ENCODE measurements at places on chromosomes 1 and 21.

- no peak for DNase-seq
Measured at GRCh38 chr1:172040466-172040865, 199.2 kb downstream of the DNM3 start.

- DNase-seq, result no peak
Measured at GRCh38 chr1:48236716-48237470, 14.4 kb downstream of the SLC5A9 start.

DNA sequence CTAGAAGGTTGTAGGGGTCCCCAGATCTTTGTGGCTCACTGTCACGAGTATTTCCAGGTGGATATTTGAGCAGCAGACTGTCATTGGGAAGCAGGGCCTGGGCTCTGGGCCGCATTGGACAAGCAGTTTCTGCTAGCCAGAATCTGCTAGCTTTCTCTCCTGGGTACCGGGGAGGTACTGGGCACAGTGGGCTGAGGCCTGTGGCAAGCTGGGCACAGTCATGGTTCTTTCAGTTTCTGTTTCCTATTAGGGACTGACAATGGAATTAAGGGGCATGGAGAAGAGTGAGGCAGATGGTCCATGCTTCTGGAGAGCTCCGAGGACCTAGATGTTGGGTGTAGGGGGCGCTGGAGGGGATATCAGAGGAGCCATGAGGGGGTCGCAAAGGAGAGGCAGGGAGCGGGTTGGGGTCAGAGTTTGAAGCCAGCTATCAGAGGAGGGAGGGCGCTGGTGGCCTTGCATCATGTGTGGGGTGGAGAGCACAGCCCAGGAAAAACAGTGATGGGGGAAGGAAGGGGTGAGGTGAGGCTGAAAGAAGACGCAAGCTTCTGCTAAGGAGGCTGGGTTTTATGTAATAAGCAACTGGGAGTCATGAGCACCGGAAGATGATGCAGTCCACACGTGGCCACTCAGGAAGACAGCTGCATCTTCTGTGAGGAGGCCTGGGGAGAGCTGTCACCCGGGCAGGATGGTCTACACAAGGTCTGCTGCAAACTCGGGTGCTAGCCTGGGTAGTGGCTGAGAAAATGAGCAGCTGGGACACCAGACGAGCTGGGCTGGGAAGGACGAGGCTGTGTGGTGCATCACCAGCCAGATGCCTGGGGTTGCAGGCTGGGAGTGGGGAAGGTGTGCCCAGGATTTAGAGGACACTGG is 72.7 kb downstream of the IER5 start:
- no peak for DNase-seq

GRCh38 chr1:51901151-51901550 is 22.6 kb upstream of the NRDC start:
- no peak for DNase-seq

- DNase-seq, result no peak
Measured at GRCh38 chr1:51305371-51305823, 25.0 kb downstream of the TTC39A start.

GRCh38 chr1:185732951-185733350 is 1.2 kb upstream of the HMCN1 start:
- DNase-seq, result no peak

- no peak for DNase-seq
Measured at GRCh38 chr1:172515436-172515835, 17.5 kb upstream of the SUCO start.

DNA sequence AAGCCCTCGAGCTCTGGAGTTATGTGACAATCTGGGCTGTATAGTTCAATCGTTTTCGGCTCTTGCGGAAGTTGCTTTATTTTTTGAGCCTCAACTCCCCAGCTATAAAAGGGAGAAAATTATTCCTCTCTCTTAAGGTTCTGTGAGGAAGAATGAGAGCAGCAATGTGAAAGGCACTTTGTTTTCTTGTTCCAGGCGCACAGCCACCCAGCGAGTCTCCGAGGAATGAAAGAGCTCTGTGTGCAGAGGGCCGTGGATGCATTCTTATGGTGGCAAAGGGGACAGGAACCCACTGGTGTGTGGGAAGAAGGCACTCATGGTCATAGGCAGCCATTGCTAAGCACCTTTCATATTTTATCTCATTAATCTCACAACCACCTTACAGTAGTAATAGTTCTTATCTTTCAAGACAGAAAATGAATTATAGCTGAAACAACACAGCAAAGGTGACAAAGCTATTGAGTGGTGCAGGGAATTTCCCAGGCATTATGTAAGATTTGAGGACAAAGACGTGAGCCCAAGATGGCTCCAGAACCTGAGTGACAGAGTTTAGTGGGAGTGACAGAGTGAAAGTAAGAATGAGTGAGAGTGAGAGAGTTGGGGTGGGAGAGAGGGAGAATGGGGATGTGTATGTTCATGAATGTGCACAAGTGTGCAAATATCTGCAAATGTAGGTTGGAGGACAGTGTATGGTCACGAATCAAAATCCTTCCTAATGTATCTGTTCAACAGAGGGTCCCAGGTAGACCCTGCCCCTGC is 9.4 kb downstream of the CYP2J2 start:
- DNase-seq, result no peak

GRCh38 chr1:180927841-180928240 is 15.1 kb downstream of the KIAA1614 start:
- DNase-seq, result no peak

- DNase-seq, result no peak
Measured at GRCh38 chr1:187837787-187838186, 1009.0 kb downstream of the PLA2G4A start.

GRCh38 chr1:83034851-83035250 is 964.1 kb downstream of the TTLL7 start:
- no peak for DNase-seq

DNA sequence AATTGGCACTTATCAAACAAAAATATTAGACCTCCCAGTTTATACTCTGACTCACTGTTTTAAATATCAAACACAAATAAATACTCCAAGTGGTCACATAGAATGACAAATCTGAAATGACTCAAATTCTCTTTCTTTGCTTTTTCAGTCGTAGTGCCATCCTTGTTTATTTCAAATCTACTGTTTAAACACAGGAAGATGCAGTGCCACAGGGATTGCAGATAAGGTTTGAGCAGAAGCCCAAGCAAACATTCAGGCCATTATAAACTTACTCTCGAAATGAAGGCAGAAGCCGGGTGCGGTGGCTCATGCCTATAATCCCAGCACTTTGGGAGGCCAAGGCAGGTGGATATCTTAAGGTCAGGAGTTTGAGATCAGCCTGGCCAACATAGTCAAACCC is 255.4 kb upstream of the PLXNA2 start:
- no peak for DNase-seq

GRCh38 chr1:20093940-20094391 is 24.0 kb downstream of the PLA2G5 start:
- DNase-seq, result no peak

- DNase-seq, result no peak
Measured at GRCh38 chr1:22030473-22030872, 22.0 kb upstream of the CDC42 start.

- DNase-seq, result no peak
Measured at GRCh38 chr1:161153176-161153575, 602 bp upstream of the UFC1 start.

DNA sequence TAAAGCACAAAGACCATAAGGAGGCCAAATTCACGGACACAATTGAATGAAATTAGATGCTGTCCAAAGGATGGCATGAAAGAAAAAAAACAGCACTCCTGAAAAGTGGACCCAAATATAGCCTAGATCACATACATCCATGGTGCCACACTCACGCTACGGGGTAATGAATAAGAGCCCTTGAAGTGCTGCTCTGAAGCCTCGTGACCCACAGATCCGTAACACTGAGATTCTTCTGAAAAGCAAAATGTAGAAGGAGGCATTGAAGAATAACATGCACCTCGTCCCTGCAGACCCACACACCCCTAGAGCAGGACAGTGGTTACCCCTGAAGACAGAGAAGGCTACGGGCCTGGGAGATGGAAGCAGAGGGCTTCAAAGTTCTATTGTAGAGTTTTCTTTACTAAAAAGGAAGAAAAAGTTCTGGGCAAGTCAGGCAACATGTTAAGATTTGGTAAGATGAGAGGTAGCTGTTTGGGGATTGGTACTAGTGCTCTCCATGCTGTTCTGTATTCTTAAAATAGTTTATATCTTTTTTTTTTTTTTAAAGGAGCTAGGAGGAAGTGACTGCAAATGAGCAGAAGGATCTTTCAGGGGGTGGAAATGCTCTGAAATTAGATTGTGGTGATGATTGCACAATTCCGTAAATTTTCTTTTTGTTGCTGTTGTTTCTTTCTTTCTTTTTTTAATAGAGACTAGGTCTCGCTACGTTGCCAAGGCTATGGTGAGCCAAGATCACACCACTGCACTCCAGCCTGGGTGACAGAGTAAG is 4.1 kb upstream of the ITGB2 start:
- DNase-seq, result peak; percentile 44

GRCh38 chr21:43016728-43017127 is 42.4 kb downstream of the PKNOX1 start:
- DNase-seq, result no peak

GRCh38 chr1:64199154-64199553 is 4.3 kb upstream of the UBE2U start:
- no peak for DNase-seq

- no peak for DNase-seq
Measured at GRCh38 chr1:159829273-159829634, 2.6 kb downstream of the SLAMF8 start.

Data from T-helper 2 cell (primary cell).